ENCODE measurements at places on chromosomes 7 and 10. TPM values are rescaled to one million over a fixed set of nuclear protein-coding genes. Genes with fewer than 3 reads are reported as not detected.

DNA sequence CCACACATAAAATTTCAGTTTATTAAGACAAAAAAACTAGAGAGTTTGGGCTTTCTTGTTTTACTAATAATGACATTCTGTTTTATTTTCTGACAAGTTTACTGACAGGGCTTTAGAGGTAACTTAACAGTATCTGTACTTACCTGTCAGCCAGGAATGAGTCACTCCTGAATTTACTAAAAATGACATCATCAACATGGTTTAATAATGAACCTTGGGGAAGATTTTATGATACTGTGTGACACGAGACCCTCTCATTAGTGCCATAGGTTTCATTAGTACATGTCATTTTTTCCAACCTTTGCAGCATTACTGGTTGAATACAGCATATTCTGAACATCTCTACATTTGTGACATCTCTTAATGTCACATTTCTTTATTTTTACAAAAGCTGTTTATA is 131.1 kb downstream of the KCND2 start:
- H3K27me3 ChIP-seq, result no peaks in the 10 kb centered on the region
- no peak for DNase-seq
- no peak overlapping the region for H3K4me3 ChIP-seq
- no peaks in the 10 kb centered on the region for H3K4me1 ChIP-seq

- H3K27ac ChIP-seq, result peak overlapping the region; percentile 77
- no peaks in the 10 kb centered on the region for H3K27me3 ChIP-seq
- DNase-seq, result no peak
- H3K4me3 ChIP-seq, result no peak overlapping the region
- peaks cover 83% of the 10 kb centered on the region for H3K4me1 ChIP-seq
Observed at GRCh38 chr10:113047605-113047962, 97.5 kb downstream of the TCF7L2 start.

GRCh38 chr7:8261711-8262695 is at the start of gene ICA1:
Gene ICA1, minus strand, starts transcription at chr7:8262167. Its CDS starts 26,241 bp downstream, at chr7:8235926.
- peaks cover 6% of the 10 kb centered on the region for H3K36me3 ChIP-seq
- no peak within 1 kb of the TSS for H3K27ac ChIP-seq
- peaks cover 55% of the 10 kb centered on the region for H3K27me3 ChIP-seq
- H3K4me1 ChIP-seq, result peaks cover 10% of the 10 kb centered on the region

- H3K27me3 ChIP-seq, result no peaks in the 10 kb centered on the region
- H3K36me3 ChIP-seq, result no peaks in the 10 kb centered on the region
- DNase-seq, result peak; percentile 18
- no peak overlapping the region for H3K27ac ChIP-seq
- H3K4me3 ChIP-seq, result no peak overlapping the region
- no peaks in the 10 kb centered on the region for H3K4me1 ChIP-seq
Observed at GRCh38 chr7:69412331-69413146, 185.7 kb upstream of the AUTS2 start.

GRCh38 chr7:120421151-120421651 is 148.2 kb downstream of the KCND2 start:
- no peaks in the 10 kb centered on the region for H3K4me1 ChIP-seq
- H3K4me3 ChIP-seq, result no peak overlapping the region
- no peak for DNase-seq
- H3K36me3 ChIP-seq, result no peaks in the 10 kb centered on the region

DNA sequence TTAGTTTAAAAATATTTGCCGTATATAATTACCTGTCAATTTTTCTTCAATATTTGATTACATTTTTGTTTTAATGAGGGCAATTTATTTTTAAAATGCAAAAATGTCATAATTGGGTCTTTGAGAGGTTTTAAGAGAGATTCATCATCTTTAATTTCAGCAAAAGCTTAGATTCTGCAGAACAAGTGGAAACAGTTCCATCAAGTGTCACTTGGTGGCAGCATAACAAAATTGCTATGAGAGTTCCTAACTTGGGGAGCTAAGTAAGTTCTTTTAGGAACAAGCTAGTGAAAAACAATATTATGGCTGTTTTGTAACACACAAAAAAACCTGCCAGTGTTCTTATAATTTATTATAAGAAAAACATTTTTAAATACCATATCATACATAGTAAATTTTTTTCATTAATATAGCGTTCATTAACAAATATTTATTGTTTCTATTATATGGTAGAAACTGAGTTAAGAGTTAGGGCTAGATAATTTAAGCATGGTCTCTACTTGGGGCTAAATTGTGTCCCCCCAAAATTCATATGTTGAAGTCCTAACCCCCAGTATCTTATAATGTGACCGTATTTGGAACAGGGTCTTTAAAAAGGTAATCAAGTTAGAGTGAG is 155.2 kb downstream of the MAGI2 start:
- H3K27me3 ChIP-seq, result no peaks in the 10 kb centered on the region
- peak overlapping the region; percentile 96 for H3K27ac ChIP-seq
- no peak overlapping the region for H3K4me3 ChIP-seq

Gene EPHB6
- total RNA-seq, result 0.54 TPM

Gene HECW1
- 0.77 TPM for total RNA-seq

Gene VAX1
- 4.6 TPM for total RNA-seq

Gene ENTPD1
- 0.31 TPM for total RNA-seq
